ENCODE measurements at places on chromosomes 7 and 10. TPM values are rescaled to one million over a fixed set of nuclear protein-coding genes. Genes with fewer than 3 reads are reported as not detected.

DNA sequence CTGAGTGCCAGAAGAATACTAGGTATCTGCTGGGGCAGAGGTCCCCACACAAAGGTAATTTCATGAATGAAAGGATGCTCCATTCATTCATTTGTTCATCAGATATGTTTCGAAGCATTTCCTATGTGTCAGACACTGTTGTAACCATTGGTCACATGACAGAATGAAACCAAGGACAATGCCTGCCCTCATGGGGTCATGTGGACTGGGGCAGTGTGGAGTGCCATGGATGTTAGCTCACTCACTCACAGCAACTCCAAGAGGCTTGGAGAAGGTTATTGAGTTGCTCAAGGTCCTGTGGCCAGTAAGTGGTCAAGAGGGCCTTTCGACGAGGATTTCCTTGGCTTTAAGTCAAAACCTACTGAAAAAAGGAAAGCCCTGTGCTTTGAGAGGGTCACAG, 223.5 kb downstream of the ARHGAP12 start:
- DNase-seq, result no peak

DNA sequence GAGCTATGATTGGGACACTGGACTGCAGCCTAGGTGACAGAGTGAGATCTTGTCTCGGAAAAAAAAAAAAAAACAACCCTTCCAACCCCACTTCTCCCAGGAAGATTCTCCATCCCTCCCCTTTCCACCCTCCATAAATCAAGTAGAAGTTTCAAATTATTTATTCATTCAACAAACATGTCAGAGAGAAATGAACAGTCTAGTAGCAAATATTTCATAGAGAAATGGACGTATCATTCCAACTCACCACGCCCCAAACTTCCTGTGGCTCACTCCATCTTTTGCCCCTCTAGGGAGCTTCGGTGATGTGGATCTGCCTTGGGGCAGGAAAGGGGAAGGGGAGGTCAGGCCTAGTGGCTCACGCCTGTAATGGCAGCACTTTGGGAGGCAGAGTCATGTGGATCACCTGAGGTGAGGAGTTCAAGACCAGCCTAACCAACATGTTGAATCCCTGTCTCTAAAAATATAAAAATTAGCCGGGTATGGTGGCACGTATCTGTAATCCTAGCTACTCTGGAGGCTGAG, 638 bp upstream of the TRAPPC14 start:
- no peak for DNase-seq

GRCh38 chr7:124752310-124752709, 13.3 kb downstream of the GPR37 start:
- DNase-seq, result peak; percentile 29

- peak; percentile 97 for DNase-seq
These were observed 63.0 kb downstream of the AOAH start for GRCh38 chr7:36661135-36661840.

GRCh38 chr10:49139028-49139845, 5.4 kb upstream of the FAM170B start:
- DNase-seq, result peak; percentile 67

DNA sequence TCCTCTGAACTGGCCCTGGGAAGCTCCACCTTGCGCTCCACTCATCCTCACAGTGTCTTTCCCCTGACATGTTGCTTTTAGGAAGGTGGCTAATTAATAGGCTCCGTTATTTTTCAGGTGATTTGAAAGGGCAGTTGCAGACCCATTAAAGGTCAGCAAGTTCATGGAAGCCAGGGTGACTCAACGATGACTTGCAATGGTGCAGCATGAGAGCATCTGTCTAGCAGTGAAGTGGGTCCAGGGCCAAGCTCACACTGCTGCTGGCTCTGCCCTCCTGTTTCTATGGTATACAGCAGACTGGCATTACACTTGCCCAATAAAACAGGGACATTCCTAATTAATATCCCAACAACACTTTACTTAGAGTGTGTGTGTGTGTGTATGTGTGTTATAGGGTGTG, 68.8 kb upstream of the WDR11 start:
- DNase-seq, result no peak

DNA sequence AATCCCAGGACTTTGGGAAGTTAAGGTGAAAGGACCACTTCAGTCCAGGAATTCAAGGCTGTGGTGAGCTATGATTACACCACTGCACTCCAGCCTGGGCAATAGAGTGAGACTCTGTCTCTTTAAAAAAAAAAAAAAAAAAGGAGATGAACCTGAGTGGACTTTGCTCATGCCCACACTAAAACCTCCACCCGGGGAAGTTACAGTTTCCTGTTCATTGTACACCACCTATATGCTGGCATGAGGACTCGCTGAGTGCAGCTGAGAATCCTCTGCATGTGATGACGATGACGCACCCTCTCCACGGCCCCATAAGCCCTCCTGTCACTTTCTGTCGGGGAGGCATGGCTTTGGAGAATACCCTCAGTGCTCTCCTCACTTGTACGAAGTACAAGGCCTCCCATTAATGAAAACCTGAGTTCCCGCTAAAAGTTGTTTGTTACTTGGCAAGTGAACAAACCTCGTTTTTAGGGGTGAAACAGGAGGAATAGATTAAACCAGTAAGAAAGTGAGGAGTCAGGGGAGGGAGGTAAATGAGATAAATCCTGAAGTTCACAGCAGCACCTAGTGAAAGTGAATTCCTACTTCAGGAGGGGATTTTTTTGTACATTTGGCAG, 15.9 kb downstream of the TMEM176B start:
- DNase-seq, result no peak

- DNase-seq, result no peak
These were observed 241.7 kb downstream of the TMEM26 start for GRCh38 chr10:61211468-61211867.

- DNase-seq, result no peak
These were observed 646.2 kb upstream of the SEMA3D start for GRCh38 chr7:85833066-85833465.

DNA sequence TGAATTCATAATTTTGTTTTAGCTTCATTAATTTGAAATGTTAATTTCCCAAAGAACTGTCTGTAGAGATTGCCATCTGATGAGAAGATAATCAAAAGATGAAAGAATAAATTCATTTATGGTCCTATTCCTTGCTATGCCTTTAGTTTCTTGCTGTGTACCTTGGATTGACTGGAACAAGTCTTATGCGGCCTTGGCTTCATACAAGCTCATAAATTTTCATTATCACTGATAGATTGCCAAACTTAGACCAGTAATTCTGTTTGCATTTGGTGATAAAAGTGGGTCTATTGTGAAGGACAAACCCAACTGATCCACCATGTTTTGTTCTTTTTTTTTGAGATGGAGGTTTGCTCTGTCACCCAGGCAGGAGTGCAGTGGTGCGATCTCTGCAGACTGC, 48.2 kb downstream of the ARID5B start:
- no peak for DNase-seq

DNA sequence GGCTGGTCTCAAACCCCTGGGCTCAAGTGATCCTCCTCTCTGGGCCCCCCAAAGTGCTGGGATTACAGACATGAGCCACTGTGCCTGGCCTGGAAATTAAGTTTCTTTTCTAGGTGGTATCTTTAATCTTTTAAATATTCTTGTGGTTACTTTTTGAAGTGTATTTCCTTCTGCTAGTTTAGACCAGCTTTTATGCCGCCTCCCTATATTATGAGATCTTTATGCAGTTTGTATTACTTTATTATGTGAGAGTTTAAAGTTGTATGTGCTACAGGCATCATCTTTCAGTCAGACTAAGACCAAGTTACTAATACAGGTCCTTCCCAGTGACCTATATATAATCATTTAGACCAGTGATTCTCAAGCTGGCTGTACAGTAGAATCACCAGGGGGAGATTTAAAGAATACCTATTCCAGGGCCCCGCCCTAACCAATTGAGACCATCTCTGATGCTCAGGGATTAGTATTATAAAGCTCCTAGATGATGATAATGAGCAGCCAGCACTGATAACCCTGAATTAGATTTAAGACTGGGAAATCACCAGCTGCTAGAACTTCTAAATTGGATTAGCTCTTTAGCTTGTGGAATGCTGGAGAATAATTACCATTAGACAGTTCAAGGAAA, 11.3 kb downstream of the INPP5F start:
- DNase-seq, result no peak

The SPDYE9 gene
- total RNA-seq, result not detected

The ICA1 gene
- total RNA-seq, result 6.5 TPM

The EVX1 gene
- not detected for total RNA-seq

The MACC1 gene
- total RNA-seq, result not detected

The CALML5 gene
- total RNA-seq, result not detected

The TIMM23 gene
- 211 TPM for total RNA-seq

The AMPH gene
- 13.4 TPM for total RNA-seq

The LIPF gene
- total RNA-seq, result not detected

The DRGX gene
- total RNA-seq, result not detected

The FAM200A gene
- 11.4 TPM for total RNA-seq

Data from A172 (cell line).